Mesendoderm (in vitro differentiated cells): ENCODE measurements at places on chromosomes 3 and 15.

- no peak for DNase-seq
These were observed 26.6 kb downstream of the ACSBG1 start for GRCh38 chr15:78207641-78208340.

- DNase-seq = no peak
These were observed 22.7 kb downstream of the IREB2 start for GRCh38 chr15:78460737-78461136.

- DNase-seq = no peak
These were observed 274.5 kb upstream of the LRTM1 start for GRCh38 chr3:55202326-55202725.

DNA sequence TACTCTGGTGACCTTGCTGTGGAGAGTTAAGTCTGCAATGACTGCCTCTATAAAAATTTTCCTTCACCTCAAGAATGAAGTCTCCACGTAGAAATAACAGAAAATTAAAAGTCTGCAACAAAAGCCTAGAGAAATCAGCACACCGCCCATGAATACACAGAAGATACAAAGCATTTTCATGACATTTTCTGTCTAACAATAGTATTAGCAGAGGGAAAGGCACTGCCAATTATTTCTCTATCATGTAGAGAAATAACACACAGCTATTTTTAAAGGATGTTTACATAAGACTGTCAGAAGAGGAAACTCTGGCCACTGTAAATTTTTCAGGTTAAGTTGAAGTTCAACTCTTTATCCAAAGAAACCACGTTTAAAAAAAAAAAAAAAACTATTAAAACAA, 80.8 kb downstream of the GSK3B start:
- no peak for DNase-seq

GRCh38 chr15:84112025-84112424, 123.5 kb upstream of the GOLGA6L4 start:
- no peak for DNase-seq

GRCh38 chr15:66896611-66897010, 168.8 kb upstream of the SMAD3 start:
- no peak for DNase-seq

- DNase-seq = no peak
These were observed 17.9 kb upstream of the EMC3 start for GRCh38 chr3:10004506-10004905.

GRCh38 chr3:52896151-52896550, 1.2 kb downstream of the STIMATE start:
- no peak for DNase-seq

DNA sequence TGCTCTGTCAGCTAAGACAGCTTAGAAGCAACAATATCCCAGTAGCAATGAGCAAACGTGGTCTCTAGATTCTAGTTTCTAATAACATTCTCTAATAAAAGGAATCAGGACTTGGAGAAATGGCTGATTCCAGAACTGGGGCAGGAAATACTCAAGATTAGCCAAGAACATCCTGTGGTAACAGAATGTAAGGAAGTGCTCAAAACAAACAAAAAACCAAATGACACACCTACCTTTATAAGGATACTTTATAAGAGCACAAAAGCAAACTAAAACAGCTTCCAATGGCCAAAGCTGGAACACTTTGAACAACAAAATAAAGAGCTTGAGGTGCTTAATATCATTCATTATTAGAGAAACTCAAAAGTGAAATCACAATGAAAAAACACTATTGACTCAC, 33.1 kb upstream of the EIF5A2 start:
- DNase-seq = no peak

DNA sequence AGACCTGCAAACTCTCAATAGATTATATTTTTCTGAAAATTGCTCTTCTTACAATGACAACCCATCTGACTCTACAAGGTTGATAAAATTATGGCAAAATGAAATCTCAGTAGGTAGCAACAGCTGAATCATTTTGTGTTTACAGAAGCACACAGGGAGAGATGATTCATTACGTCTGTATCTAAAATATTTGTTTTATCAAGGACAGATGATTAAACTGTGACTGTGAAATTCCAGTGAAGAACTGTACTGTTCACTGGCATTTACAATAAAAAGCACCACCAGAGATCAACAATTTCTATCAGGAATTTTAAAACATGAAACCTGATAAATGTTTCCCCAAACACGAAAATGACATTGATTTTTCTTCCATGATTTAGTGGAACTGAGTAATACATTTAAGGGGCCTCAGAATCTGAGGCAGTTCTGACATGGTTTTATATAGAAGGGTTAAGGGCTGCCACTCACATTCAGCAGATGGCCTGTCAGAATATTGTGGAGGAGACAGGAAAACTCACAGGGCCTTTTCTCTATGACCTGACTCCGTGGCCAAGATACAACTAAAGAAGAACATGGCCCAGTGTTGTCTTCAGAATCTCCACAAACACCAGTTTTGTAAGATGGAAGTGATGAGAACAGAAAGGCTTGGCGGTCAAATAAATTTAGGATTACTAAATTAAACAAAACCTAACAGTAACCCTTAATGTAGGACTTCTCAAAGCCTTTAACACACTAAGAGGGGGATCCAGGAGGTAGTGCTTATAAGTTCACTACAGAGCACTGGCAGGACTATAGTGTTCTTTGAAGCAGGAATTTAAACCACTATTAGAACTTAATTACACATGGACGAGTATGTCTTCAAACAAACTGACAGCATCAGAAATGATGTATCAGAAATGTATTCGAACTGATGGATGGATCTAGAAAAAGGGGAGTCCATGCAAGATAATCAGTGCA, 25.9 kb downstream of the RAD18 start:
- DNase-seq = no peak

DNA sequence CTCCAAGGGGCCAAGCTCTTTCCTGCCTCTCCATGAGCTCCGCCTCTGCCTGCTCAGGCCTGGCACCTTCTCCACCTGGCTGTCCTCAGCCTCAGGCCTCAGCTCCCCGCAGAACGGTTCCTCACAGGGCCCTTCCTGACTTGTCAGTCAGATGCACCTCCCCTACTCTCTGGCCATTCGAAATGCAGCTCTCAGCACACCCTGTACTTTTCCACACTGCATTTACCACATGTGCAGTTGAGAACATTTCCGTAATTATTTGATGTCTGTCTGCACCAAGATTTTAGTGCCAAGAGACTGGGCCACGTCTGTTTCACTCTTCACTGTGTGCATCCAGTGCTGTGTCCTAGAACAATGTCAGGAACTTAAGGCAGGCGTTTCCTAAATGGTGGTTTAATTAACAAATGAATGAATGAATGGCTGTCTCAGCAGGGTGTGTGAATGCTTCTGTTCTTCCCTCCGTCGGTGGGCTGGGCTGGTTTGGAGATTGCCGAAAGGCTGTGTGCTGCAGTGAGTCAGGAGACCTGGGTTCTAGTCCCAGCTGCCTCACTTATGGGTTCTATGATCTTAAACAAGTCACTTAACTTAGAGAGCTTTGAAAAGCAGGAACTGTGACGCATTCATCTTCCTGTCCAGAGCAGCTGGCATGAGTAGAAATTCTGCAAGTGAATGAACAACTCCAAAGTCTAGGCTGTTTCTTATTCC, 5.4 kb downstream of the MUC4 start:
- DNase-seq = peak; percentile 85
